C1 segment of cervical spinal cord (tissue), 14 donors: ENCODE measurements at places on chromosomes 1 and 21.

DNA sequence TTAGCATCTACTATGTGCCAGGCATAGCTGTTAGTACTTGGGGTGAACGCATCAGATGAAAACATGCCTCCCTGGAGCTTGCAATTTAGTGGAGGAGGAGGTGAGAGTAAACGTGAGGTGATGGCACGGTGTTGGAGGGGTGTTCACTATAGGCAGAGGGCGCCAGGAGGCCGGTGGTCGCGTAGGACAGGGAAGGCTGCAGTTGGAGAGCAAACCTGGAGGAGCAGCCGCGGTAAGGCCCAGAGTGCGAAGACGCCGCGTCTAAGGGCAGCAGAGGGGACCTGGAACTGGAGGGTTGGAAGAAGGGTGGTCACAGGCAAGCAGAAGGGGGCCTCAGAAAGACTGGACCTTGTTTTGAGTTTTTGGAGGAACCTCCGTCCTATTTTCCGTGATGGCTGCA is 30.2 kb upstream of the TRIM17 start:
- DNase-seq, result no peak

- no peak for DNase-seq
Observed at GRCh38 chr1:173496757-173497320, 19.7 kb downstream of the PRDX6 start.

- DNase-seq, result no peak
Observed at GRCh38 chr1:181190364-181191035, 102.0 kb downstream of the IER5 start.

GRCh38 chr1:57232500-57232899 is 191.4 kb downstream of the DAB1 start:
- no peak for DNase-seq

GRCh38 chr1:2563205-2563604 is 7.0 kb downstream of the TNFRSF14 start:
- no peak for DNase-seq

DNA sequence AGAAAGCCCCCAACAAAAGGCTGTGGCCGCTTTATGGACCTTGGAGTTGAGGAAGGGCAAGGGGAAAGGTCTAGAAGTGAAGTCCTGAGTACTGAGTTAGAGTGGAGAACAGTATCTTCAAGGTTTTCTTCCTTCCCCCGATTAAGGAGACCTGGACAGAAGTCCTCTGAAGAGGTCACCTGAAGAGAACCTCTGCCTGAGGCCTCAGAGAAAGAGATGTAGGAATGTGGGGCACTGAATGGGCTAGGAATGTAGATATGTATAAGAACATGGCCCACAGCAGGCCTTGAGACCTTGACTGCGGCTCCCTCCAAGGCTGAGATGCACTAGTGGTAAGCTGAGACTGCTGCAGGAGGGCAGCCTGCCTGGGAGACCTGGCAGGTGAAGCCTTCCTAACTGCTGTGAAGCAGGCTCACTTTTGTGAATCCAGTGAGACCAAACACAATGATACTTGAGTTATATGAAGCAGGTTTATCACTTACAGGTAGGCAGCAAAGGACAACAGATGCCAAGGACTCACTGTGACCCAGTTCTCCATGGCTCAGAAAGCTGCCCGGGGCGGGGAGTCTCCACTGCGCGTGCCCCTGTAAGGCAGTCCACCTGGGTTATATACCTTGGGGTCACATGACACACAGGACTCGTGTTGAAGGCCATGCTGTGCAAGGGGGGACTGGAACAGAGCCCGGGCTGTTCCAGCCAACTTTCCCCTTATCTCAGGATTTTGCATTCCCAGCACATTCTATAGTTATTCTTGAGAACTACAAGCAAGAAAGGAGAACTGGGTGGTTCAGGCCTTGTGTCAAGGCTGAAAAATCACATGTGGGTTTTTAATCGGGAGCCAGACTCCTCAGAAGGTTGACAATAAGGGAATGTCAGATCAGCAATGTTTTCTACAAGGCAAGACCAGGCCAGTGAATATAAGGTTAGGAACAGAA is 78.8 kb upstream of the PPM1J start:
- DNase-seq, result no peak

DNA sequence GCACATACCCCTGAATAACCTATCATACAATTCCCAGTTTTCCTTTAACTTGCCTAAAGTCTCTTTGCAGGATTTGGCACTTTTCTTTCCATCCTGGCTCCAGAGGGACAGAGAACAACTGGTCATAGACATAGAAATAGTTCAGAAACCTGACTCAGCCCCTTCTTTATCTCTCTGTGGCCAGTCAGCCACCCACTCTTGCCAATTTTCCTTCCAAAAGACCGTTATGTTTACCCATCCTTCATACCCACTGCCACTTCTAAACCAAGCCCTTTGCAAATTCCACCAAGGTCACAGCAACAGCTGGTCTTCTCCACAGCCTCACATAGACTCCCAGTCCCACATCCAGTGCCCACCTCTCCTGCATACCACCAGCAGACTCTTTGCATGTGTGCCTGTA is 127.2 kb upstream of the FGGY start:
- no peak for DNase-seq

DNA sequence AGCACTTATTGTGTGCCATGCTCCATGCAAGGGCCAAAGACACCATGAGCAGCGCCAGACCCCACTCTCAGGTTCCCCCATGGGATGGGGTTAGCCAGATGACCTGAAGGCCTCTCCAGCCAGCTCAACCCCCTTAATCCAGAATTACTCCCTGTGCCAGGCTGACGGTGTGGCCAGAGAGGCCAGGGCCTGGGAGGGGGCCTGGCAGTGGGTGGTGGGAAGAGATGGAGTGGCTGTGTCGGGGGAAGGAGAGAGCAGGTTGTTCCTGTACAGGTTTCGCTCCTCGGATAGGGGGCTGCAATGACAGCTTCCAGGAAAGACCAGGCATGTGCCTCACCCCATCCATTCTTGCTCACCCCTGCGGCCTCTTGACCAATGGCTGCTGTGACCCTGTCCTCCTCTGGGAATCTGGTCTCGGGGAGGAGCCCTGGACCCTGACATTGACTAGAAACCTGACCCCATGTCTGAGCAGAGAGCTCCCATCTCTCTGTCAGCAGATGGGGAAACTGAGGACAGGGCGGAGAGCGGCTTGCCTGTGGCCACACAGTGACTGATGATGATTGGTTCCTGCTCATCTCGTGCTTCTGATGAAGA is 345.3 kb downstream of the MATN1 start:
- DNase-seq, result no peak

GRCh38 chr1:205804605-205805004 is 8.4 kb downstream of the SLC41A1 start:
- DNase-seq, result no peak

DNA sequence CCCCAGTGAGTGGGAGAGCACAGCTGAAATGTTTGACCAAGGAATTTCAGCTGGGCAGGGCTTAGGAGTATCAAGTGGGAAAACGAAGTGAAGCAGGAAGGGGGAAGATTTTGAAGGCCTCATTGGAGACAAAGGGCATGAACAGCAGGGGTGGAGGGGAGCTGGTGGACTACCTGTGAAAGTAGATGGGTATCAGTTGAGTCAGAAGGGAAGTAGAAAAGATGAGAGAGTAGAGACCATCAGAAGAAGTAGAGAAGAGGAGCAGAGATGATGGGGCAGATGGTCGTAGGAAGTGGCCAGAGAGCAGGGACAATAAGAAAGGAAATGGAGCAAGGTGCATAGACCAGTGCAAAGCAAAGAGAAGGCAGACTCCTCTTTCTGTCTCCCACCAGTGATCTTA is 189.0 kb upstream of the RUNX1 start:
- DNase-seq, result no peak

- no peak for DNase-seq
Observed at GRCh38 chr21:32102426-32102825, 176.4 kb downstream of the MIS18A start.

DNA sequence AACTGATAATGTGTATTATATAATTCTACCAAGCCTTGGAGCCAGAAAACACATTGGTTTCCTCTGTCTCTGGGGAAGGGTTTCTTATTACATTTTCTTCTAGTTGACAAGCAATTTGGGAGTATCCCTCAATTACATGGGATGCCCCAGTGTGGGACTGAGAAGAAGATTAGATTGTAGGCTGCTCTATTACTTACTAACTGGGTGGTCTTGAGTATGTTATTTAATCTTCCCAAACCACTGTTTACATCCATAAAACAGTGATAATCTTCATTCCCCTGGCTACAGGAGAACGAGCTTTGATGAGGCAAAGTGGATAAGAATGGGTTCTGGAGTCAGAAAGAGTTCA is 105.8 kb downstream of the TSEN15 start:
- DNase-seq, result no peak

DNA sequence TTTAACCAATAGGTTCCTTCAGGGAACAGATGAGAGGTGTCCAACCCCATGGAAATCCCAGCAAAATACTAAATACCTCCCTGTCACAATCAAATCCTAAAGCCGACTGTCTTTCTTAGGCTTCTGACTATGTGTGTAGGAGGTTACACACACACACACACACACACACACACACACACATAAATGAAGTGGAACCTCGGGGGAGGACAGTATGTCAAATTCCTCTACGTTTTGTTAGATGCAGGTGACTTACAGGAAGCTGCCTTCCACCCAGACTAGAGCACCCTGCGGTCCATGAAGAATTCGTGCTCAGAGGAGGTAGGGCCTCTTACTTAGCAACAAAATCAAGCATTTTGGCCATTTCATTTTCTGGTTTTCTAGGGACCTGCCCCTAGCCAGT is 16.4 kb downstream of the RSPH1 start:
- DNase-seq, result no peak

DNA sequence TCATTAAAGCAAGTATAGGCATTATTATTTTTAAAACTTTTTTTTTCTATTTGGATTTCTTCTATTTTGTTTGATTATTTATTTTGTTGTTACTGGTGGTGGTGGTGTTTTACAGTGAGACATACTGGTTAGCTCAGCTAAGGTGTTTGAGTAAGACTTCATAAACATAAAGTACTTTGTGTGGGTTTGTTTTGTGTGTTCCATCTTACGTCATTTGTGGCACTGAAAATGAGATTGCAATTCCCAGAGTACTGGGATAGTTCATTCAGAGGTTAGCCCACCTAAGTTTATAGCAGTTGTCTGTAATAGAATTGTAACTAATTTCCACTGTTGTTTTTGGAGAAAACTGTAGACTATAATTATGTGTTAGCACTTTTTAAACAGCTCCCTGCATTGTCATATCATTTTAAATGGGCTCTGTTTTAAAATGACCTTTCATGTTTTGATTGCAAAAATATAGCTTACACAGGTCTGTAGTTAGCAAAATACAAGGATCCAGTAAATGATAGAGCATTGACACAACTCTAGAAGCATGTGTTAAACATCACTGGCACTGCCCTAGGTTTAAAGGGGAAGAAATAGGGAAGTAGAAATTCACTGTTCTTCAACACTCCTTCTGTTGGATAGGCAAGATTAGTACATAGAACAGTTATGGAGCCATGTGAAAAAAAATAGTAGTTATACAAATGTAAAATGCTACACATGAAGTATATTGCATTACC is 171.7 kb downstream of the NFIA start:
- DNase-seq, result no peak

GRCh38 chr1:13703558-13704490 is 3.8 kb downstream of the PRDM2 start:
- no peak for DNase-seq

GRCh38 chr1:161955606-161956005 is 68.1 kb downstream of the OLFML2B start:
- no peak for DNase-seq

DNA sequence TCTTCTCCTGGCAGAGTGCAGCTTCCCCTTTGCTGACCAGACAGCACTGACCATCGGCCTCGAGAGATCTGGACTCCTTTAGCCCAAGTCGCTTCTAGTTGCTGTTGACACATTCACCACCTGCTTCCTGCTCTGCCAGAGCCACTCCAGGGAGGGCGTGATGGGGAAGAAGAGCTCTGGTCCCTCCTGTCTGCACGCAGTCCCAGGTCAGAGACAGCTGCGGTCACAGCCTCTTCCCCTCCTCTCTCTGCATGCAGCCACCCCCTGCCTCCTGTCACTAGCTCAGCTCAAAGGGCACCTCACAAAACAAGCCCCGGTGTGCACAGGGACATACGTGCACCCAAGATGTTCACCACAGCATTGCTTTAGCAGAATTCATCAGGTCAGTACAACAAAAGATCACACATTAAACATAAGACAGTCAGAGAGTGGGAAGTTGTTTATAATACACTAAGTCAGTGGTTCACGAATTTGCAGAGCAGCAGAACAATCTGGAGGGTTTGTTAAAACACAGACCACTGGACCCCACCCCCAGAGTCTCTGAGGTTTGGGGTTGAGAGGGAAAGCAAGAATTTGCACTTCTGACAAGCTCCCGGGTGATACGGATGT is 132.9 kb downstream of the SYF2 start:
- peak; percentile 15 for DNase-seq

- no peak for DNase-seq
Observed at GRCh38 chr1:6747674-6748073, 37.6 kb upstream of the CAMTA1 start.

DNA sequence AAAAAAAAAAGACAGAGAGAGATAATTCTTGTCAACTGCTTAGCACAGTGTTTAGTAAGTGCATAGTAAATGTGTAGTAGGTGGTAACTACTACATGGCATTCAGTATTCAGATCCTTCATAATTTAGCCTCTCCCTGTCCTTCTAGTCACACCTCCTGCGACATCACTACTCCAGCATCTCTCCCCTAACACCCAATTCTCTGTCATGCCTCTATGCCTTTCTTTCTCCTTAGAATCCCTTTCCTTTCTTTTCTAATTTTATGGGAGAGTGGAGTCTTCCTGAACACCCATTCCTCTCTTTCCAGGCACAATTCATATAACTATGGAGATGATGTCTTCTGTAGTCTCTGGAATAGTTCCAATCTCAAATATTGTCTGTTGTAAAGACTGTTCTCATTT is 3.9 kb upstream of the VPS72 start:
- no peak for DNase-seq

DNA sequence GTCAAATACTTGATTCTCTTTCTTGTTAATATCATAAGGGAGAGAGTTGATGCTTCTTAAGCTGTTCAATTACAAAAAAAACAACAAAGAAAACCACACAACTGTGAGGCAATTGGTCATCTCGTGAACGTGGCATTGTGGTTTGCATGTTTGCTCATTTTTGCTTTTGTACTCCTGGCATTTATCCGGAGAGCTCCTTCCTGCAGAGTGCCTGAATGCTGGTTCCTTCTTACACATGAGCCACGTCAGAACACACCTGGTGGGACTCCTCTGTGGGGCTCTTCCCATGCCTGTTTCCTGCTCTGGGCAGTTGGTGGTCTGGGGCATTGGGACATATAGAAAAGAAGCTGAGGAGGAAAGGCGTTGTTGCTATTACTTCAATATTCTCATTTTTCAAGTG is 25.7 kb downstream of the KCNK1 start:
- DNase-seq, result no peak

DNA sequence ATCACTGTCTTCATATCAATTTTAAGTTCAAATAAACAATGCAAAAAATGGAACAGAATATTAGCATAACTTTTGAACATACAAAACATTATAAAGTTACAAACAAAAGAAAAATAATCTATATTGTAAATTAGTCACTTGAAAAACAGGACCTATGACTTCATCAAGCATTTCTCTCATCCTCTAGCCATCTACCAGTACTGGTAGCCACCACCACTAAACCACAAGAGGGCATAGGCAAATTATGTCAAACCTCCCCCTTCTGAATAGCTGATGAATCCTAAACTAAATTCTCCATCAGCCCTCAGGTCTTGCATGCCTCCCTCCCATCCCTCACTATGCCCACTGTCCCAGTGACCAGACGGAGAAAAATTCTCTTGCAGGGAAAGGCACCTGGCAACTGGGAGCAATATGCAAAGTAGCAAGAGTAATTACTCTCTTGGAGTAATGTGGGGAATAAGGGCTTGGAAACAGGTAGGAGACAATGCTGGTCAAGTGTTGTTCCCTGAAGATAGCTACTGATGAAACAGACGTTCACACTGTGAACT is 37.1 kb downstream of the SSX2IP start:
- no peak for DNase-seq
